ENCODE measurements at places on chromosomes 1 and 21.

DNA sequence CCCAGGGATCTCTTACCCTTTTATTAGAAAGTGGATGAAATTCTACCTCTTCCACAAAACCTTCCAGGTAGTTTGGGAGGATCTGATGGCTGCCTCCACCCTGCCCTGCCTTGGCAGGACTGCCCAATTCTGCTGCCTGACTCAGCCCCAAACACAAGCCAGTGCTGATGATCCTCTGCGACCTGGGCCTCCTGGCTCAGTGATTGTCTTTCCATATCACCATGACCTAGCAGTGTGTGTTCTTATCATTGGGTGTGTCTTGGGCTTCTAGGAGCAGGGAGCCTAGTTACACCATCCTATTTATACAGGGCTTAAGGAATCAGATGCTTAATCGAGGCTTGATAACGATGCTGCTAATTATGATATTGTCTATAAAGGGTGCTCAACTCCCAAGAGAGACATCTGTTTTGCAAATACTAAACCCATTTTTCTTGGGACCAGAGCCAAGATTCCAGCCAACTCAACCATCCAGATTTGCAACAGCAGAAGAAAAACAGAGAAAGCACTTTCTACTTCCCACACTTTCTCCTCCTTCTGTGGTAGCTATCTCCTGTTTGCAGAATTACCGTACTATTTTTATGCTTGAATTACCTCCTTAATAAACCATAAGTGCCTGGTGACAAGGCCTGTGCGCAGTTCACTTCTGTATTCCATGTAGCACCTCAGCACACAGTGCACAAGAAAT is 36.5 kb upstream of the KIF21B start:
- DNase-seq: no peak

DNA sequence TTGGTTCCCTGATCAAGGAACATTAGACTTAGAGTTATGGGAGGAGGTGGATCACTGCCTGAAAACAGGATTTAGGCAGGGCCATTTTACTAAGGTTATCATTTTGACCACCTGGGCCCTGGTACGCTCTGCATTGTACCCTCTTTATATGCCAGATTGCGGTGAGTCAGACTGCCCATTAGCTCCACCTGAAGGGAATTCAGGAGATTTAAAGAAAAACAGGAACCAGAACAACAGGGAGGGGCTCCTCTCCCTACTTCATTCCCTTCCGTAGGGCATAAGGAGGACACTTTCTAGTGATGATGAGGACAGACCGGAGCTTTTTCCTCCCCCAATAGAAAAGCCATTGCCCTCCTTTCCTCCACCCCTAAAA is 20.6 kb upstream of the ITLN1 start:
- no peak for DNase-seq

DNA sequence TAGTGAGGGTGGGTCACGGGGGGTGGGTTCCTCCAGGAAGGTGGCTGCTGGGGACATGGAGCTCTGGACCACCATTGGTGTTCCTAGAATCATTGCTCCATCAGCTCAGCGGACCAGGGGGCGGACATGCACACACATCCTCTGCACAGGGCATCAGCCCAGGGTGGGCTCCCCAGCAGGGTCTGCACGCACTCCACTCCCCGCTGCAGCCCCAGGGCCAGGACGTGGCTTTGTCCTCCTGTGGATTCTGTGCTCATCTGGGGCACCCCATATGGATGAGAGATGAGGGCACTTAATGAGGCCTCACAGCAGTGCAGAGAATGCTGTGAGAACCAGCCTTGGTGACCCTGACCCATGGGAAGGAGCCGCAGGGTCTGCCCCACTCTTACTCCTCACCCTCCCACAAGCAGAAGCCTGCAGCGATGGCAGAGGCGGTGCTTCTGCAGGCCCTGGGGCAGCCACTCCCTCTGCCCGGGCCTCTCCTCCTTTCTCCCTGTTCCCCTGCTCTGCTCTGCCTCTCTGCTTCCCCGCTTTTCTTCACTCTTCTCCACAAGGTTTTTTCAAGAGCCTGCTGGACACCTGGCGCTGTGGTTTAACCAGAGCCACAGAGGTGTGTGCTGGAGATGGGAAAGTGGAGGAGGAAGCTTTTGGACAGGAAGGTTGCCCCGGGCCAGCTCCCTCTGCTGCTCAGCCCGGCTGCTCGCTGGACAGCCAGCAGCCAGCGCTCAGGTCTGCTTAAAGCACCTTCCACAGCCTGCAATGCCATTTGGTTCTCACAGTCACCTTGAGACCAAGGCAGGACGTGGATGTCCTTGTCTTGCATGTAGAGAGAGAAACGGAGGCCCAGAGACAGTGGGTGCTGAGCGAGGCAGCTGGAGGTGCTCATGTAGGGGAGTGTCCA is 26.3 kb upstream of the PCBP3 start:
- DNase-seq: no peak

DNA sequence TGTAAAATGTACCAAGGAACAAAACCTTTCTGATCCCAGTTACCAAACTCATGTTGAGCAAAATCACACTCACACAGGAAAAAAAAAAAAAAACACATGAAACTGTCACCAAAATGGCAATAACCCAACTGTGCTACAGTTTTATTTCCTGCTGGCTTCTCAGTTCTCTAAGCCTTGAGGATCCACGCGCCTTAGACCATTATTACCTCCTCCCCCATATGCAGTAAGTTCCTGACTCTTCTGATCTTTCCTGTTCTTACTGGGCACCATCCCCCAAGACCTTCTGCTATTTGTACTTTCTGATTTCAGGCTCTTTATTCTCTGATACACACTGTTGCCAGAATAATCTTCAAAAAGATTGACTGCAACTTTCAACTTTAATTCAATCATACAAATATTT is 79.6 kb downstream of the SLC45A1 start:
- DNase-seq: peak; percentile 52

- DNase-seq: no peak
Observed at GRCh38 chr1:55317673-55318072, 102.5 kb upstream of the USP24 start.

All from lung microvascular endothelial cell (primary cell).